Motor neuron (in vitro differentiated cells): ENCODE measurements at places on chromosomes 5 and 9. TPM values are rescaled to one million over a fixed set of nuclear protein-coding genes. Genes with fewer than 3 reads are reported as not detected.

LPAR1 gene
- total RNA-seq = 1.2 and 1.3 TPM in 2 replicates

GRCh38 chr5:113002423-113002822, 25.8 kb downstream of the DCP2 start:
- no peak for ATAC-seq

- ATAC-seq = no peak
These were observed 91.0 kb upstream of the ALDH1B1 start for GRCh38 chr9:38301376-38302106.

- peak; percentile 68 for ATAC-seq
These were observed 25.6 kb downstream of the GOLGA2 start for GRCh38 chr9:128249908-128250838.

DNA sequence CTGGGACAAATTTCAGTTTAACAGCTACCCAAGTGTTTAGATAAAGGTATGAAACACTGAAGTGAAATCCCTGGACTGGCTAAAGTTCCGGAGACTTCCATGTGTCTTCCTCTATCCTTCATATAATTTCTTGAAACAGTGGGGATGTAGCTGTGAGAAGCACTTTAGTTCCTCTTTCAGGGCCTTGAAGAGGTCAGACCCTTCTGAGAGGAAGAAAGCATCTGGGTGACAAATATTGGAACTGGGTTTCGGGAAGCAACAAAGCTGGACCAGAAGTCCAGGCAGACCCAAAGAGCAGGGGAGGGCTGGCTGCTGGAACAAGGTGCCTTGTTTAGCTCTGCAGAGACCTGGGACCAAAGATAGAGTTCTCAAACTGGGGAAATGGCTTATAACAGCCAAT, 75.4 kb upstream of the ZFAND5 start:
- ATAC-seq = no peak

DNA sequence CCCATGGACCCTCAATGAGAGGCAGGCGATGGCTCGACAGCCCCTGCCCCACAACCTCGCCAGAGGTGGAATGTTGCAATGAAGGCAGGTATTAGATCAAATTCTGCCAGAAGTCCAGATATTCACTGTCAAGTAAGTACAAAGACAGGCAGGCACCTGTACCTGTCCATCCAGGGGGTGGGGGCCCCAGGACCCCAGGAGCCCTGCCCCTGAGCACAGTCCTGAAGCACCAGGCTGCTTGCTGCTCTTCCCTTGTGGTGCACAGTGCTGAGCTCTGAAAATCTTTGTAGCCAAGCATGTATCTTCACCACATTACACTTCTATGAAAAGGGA, 26.2 kb upstream of the HMCN2 start:
- ATAC-seq = no peak

DNAH5 gene
- total RNA-seq = 0.19 and 1.2 TPM in 2 replicates

DNA sequence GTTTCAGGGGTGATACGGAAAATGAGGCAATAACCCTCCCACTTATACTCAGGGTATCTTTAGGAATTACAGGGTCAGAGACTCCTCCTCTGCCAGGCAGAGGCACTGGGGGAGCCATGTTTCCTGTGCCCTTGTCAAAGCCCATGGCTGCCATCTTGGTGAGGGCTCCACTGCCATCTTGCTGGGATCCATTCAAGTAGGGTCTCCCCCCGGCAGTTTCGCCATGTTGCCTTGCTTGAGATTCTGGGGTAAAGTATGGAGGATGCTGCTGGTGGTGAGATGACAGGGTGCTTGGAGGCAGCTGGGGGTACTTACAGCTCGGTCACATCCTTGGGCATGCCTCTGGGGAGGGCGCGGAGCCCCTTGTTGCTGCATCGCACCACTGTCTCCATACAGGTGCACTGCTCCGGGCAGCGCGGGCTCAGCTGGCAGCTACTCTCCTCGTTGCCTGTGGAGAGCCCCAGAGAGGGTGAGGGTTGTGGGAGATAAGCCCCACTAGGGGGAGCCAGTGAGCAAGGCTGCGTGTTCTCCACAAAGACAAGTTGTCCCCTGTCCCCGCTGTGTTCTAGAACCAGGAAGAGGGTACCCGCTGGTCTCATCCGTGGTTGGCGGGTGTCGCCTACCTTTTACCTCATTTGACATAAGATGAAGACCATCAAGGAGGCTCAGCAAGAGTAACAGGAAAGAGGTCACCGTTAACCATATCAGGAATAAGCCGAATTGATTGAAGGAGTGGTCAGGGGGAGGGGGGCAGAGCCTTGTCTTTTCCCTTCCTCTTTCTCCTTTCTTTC, 169.0 kb upstream of the PANK3 start:
- ATAC-seq = peak; percentile 79

DNA sequence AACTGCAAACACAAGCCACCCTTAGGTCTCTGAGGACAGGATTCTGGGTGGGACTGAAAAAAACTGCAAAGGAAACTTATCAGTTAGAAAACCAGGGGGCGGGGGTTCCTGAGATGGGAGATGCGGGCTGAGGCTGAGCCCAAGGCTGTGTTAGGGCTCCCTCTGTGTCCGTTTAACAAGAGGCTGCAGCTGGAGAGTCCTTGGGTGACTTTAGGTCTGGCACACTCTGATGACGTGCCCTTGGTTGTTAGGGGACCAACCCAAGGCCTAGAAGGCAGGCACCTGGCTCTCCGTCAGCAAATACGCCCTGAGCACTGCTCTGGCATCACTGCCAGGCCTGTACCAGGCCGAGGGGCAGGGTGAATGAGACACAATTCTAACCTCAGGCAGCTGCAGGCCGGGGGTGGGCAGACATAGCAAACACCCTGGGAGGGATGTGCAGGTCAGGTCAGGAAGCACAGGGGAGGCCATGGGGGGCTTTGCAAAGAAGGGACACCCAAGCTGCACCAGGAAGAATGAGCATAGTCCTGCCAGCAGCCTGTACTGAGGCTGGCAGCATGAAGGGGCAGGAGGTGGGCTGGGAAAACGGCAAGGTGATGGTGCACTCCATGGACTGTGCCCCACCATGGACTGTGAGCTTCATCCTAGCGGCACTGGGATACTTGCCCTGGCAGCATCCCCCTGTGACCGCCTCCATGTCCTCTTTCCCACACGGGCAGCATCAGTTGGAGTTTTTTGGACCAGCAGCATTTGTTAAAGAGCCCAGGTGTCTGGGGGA, 137.9 kb downstream of the GABBR2 start:
- no peak for ATAC-seq

DNA sequence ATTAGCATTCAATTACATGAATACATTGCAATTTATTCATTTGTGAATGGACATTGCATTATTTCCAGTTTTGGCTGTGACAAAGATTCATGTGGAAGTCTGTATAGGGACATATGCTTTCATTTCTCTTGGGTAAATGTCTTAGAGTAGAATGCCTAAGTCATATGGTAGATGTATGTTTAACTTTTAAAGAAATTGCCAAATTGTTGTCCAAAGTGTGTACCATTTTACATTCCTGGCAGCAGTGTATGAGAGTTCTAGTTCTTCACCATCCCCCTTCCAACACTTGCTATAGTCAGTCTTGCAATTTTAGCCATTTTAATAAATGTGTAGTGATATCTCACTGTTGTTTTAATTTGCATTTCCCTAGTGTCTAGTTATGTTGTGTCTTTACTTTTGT, 122.2 kb downstream of the TMC1 start:
- ATAC-seq = no peak

GRCh38 chr5:57566914-57567313, 84.3 kb upstream of the ACTBL2 start:
- ATAC-seq = peak; percentile 65

GRCh38 chr5:156669416-156669815, 180.7 kb upstream of the PPP1R2B start:
- no peak for ATAC-seq

DNA sequence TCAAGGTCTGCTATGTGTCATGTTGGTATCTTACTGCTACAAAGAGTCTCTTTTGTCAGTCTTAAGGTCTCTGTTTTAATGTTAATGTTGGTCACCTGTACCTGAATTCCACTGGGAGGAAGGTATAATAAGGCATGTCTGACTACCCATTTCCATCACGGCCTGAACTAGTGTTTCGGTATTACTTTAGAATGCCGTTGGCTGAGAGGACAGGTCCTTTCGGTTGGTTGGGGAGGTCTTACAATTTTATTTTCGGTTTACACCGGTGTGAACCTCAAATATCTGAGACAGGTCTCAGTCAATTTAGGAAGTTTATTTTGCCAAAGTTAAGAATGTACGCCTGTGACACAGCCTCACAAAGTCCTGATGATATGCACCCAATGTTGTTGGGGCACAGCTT, 154.9 kb upstream of the ABCA1 start:
- ATAC-seq = no peak
